A172 (cell line): ENCODE measurements at places on chromosomes 3 and 15. TPM values are rescaled to one million over a fixed set of nuclear protein-coding genes. Genes with fewer than 3 reads are reported as not detected.

TLR9 gene
- not detected in 2 replicates for total RNA-seq

THAP10 gene
- 4.5 and 11.0 TPM in 2 replicates for total RNA-seq

RBP2 gene
- total RNA-seq: not detected in 2 replicates

GRAMD2A gene
- 3.2 TPM in 1 of 2 replicates, not detected in the other for total RNA-seq

STAC gene
- 1.1 and 1.2 TPM in 2 replicates for total RNA-seq

SLMAP gene
- 44.6 and 61.8 TPM in 2 replicates for total RNA-seq
